HTR-8/SVneo (cell line): ENCODE measurements at places on chromosomes 4 and X.

- no peak for DNase-seq
Observed at GRCh38 chr4:85084371-85085094, 118.0 kb upstream of the WDFY3 start.

DNA sequence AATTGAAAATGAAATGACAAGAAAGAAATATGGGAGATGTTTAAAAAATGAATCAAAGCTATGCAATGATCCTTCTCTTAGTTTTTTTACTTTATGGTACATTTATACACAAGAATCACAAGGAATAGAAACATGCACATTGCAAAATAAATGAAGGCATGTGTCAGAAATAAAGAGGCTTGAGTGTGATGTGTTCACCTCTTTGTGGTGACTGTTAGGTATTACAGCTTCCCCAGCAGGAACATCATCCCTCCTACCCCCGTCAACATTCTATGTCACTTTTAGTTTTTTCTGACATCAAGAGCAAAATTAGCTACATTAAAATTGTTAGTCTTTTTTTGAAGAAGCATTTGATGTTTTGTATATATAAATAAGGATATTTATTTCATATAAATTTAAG lies 214.8 kb downstream of the SLC4A4 start:
- DNase-seq, result no peak

- DNase-seq, result no peak
Observed at GRCh38 chr4:6516762-6517161, 44.3 kb upstream of the PPP2R2C start.

DNA sequence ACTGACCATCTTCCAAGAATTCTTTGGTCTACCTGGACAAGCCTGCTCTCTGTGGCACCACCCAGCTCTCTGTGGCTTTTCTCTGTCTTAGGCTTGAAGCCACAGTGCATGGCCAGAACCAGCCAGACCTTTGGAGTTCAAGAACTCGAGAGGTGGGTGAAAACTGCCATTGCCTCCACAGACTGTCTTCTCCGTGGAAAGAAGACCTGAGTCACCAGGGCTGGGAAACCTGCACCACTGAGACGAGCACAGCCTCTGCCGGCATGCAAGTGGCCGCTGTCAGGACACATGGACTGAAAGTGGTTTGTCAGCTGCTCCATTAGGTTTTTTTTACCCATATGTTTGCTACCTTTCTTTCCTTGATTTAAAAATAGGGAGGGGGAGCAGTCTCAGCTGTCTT lies 74.5 kb downstream of the MGST2 start:
- DNase-seq, result no peak

- no peak for DNase-seq
Observed at GRCh38 chrX:119290476-119290875, 54.4 kb downstream of the PGRMC1 start.

DNA sequence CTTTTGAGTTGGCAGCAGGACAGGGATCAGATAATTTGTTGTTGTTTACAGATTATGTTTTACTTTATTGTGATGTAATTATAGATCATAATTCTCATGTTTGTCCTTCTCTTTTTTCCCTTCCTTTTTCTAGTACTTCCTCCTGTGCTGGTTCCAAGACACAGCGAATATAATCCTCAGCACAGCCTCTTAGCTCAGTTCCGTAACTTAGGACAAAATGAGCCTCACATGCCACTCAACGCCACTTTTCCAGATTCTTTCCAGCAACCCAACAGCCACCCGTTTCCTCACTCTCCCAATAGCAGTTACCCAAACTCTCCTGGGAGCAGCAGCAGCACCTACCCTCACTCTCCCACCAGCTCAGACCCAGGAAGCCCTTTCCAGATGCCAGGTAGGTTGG lies 58.0 kb downstream of the SMAD1 start:
- no peak for DNase-seq

GRCh38 chr4:103375278-103375677 lies 177.1 kb upstream of the CENPE start:
- no peak for DNase-seq

DNA sequence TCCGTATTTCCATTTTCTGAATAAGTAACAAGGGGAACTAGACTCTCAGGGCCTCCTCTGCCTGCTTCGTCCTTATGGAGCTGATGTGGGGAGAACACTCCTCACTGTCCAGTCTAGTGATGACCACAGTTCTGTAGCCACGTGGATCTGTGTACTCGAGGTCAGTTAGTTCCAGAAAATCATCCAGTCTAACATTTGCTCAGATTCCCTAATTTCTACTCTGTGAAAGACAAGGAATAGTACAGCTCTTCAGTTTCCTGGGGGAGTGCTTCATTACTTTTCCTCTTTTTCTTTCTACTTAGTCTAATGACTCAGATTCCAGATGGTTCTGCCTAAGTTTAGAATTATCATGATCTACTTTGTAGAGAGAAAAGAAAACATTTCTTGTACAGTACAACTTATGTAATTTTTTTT lies 82.6 kb downstream of the SORBS2 start:
- DNase-seq, result no peak

GRCh38 chrX:9927698-9928482 lies 39.3 kb upstream of the CLDN34 start:
- DNase-seq, result no peak

DNA sequence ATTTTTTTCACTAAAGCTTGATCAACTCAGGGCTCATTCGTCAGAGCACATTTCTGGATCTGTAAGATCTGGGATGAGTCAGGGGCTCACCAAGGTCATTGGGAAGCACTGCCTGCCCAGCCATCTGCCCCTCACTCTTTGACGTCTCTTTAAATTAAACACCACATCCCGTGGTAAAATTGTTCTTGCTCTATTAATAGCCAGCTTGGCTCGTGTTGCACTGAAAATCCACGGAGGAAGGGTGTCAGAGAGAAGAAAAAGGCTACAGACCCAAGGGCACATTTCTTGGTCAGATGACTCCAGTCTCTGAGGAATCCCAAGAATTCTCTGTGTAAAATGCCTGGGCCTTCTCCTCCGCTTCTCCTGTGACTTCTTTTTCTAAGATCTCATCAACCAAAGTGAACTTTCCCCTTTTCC lies 45.7 kb upstream of the GATB start:
- DNase-seq, result peak; percentile 67

GRCh38 chr4:169774466-169775445 lies 17.0 kb upstream of the HPF1 start:
- no peak for DNase-seq

- DNase-seq, result no peak
Observed at GRCh38 chrX:43973249-43974099, at the start of gene NDP. NDP (minus strand) TSS chrX:43973390; CDS start chrX:43958645, 14,745 bp downstream.

DNA sequence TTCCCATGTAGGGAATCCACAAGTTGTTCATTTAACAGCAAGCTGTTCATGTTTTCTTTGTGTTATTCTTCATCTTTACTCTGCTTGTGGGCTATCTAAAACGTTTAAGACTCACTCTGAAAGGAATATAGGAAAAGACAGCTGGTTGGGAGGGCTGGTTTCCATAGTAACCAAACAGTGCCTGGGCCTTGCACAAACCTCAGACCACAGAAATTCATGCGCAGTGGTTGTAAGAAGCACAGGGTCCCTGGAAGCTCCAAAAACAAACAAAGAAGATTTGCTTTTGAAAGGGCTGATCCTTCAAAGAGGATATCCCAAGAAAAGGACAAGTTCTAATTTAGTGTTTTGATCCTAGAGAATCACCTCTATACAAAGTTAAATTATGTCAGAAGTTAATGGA lies 7.8 kb downstream of the SERTM2 start:
- no peak for DNase-seq

- DNase-seq, result no peak
Observed at GRCh38 chr4:138734746-138735145, 280.8 kb upstream of the NOCT start.

DNA sequence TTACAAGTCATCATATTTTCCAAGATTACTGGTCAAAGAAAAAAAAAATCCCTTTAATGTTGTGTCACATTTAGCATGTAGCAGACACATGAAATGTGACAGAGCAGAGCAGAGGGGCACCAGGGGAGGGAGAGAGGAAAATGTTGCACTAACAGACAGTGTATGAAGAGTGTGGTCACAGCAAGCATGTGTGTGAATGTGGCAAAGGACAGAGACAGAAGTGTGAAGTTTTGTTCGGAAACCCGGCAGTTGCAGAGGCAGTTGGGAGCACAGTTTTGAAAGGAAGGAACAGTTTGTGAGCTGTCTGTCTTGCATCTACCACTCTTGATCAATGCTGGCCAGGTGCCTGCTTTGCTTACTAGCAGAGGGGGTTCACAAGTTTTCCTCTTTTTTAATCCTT lies 83.9 kb upstream of the MAP3K15 start:
- DNase-seq, result no peak

DNA sequence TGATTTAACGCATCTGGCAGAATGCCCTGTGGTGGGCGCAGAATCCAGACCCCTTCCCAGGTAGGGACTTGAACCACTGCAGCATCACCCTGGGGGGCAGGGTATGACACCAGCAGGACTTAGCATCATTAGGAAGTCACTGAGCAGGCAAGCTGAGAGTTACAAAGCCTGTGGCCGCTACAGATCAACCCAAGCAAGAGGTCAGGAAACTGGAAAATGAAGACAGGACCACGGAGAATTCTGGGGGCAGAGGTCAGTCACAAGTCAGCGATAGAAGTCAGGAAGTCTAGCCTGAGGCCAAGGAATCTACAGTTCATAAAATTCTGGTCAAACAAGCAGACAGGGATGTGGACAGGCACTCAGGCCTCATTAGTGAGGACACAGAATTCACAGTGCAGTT lies 108.4 kb downstream of the CHIC2 start:
- DNase-seq, result no peak

DNA sequence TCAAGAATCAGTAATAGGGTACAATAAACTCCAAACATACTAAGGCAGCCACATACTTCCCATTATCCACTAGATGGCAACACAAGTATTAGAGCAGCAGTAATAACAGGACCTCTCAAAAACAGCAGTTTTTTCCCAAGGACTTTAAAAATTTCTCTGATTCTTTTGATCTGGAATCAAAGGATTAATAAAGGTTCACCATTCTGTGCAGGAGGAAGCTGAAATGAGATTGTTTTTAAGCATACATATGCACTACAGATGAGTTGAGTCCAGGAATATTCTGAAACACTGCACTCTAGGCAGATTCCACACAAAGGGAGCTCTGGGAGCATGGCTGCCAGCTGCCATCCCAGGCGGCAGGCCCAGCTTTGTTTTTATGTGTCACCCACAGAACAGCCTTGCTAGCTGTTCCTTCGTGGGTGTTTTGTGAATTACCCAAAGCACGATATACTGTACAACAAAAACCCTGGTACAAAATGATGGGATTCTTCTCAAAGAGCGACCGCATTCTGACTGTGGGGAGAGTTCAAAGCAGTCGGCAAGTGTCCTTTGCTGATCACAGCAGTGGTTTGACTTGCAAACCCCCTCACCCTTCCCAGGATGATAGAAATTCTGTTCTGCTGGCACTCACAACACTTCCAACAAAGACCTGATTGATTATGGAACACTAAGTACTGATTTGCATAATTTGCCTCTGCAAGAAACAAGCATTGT lies 61.0 kb downstream of the STX18 start:
- DNase-seq, result peak; percentile 12

DNA sequence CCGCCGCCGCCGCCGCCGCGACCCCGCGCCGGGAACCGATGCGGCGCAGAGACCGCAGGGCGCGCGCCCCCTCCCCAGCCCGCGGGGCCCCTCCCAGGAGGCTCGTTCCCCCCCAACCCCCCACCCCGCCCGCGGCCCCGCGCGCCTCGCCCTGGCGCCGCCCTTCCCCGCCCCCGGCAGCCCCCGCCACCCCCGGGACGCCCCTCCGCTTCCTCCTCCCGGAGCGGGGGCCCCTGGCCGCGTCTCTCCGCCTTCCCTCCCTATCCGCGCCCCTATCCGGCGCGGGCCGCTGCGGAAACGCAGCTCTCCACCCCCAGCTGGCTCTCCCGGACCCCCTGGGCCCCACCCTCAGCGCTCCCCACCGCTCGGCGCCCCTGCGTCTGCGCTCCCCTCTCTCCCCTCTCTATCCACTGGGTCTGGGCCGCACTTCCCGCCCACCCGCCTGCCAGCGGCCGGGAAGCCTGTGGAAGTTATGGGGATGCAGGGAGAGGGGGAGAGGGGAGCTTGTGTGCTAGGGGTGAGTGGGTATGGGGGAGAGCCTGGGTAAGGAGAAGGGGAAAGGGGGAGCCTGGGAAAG lies at the start of gene TMEM271:
TMEM271 (minus strand) TSS at position 51 of the 577 bp plus-strand sequence. CDS start 233 bp downstream, outside the sequence.
- DNase-seq, result no peak

DNA sequence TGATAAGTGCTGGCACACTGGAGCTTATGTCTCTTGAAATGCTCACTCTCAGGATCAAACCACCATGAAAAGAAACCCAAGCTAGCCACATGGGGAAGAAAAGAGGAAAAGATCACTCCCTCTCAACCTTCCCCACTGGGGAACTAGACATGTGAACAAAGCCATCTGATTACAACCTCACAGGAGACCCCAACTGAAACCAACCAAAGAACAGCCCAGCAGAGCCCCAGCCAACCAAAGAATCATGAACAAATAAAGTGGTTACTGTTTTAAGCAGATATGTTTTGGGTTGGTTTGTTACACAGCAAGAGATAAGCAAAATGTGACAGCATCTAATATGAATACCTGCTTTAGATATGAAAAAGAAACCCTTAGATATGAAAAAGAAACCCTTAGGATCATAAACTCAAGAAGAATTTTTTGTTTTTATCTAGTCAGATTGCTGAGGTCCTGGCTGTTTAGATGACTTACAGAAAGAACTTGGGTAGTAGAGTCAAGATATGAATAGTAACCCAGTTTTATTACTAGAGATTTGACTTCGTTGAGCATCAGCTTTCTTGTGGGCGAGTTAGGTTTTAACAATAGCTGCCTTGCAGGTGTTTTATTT lies 23.7 kb upstream of the TLR7 start:
- no peak for DNase-seq

- no peak for DNase-seq
Observed at GRCh38 chrX:34146906-34147305, 14.8 kb upstream of the FAM47A start.

- peak; percentile 10 for DNase-seq
Observed at GRCh38 chr4:84814094-84814750, 152.3 kb downstream of the WDFY3 start.

DNA sequence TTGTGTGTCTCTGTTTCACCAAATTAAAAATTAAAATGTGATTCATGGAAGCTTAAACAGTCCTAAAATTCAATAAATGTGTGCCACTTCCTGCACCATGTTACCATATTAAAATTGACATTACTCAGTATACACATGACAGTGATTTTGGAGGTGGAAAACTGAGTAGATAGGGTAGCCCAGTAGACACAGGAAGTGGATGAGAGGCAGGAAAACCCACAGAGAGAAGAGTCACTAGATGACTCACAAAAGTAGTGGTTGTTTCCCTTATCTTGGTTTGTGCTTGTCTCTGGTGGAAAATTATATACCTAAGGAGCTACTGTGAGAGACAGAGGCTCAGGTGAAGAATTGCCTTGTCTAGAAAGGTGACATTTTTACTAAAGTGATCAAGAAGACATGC lies 375.8 kb upstream of the CXorf51B start:
- no peak for DNase-seq
